ENCODE measurements at places on chromosomes 6 and 20.

DNA sequence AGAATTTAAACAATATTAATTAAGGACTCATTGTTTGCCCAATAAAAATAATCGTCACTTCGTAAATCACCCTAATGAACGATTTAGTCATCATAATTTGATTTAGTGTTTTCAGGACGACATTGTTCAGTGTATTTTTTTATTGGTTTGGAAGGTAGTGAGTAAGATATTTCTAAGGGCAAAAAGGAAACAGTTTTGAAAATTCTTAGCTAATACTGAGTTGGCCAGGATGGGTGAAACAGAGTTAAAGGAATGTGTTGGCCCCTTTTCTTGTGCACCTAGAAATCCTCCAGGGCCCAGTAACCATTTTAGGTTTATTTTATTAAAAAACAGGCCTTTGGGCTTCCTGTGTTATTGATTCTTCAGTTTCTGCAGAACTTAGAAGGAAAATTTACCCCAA, 25.3 kb downstream of the ANKS1A start:
- no peak for DNase-seq

DNA sequence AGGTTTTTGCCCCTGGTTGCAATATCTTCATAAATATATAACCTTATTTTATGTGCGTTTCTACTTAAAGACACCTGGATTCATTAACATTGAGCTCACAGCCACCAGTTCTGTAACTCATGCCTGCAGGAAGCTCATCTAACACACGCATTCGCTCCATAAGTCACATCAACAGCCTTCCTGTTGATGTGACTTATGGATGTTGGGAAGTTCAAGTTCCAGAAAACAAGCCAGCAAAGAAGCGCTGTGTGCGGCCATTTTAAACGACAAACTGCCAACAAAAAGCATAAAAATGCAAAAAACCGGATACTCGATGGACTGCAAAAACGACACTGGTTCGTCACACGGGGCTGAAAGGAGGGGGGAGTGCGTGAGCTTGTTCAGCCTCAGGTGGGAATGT, 77.9 kb upstream of the NFATC2 start:
- DNase-seq: no peak

DNA sequence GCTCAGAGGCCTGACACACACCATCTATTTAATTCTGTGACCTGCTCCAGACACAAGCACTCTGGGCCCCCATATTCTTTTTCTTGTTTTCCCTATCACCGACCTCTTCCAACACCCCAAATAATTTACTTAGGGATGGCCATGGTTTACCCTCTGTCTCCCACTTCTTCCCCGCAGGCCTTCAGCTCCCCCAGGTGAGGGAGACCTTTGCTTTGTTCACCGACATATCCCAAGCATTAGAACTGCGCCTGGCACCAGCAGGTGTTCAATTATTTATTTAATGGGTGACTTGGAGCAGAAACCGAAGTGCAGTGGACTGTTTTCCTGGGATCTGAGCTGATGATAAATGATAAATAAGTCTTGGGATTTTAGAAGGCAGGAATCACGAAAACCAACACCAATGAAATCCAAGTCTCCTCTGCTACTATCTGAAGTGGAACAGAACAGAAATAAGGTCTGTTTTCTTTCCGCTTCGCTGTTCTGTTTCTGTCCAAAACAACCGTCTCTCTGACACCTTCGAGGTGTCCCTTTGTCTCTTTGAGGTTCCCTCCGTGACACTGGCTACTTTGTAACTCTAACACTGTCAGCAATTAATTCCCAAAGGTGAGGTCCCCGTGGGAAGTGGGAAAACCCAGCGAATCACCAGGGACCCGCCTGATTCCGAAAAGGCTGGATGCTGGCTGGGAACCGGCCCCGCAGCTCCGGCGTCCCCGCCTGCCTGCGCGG, 1.1 kb upstream of the RIN2 start:
- no peak for DNase-seq

- DNase-seq: no peak
Observed at GRCh38 chr6:148459238-148459637, 116.6 kb downstream of the SASH1 start.
